ENCODE measurements at places on chromosomes 5 and 9. TPM values are rescaled to one million over a fixed set of nuclear protein-coding genes. Genes with fewer than 3 reads are reported as not detected.
A peak's percentile ranks its signal among the peaks of the same experiment; 100 is the strongest.

GRCh38 chr5:1035421-1036405 lies 27.1 kb downstream of the NKD2 start:
- H3K27ac ChIP-seq, result no peak overlapping the region
- H3K27me3 ChIP-seq, result no peaks in the 10 kb centered on the region
- H3K36me3 ChIP-seq, result no peaks in the 10 kb centered on the region
- DNase-seq, result no peak
- H3K4me1 ChIP-seq, result no peaks in the 10 kb centered on the region

OCLN gene
- 115 TPM for total RNA-seq

DNA sequence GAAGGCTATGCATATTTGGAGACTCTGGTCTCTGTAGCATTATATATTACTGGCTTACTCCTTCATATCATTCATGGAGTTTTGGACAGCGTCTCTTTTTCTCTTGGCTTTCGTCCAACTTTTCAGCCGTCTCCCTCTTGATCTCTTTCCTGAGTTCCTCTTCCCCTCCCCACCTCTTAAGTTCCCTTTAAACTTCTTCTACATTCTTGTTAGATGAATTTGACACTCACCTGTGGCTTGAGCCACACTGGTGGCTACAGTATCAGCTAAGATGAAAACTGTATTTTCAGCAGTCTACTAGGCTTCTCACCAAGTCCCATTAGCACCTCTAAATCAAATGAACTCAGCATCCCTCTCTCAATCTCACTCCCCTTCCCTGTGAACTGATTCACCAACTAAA lies 128.1 kb downstream of the STARD4 start:
- no peaks in the 10 kb centered on the region for H3K36me3 ChIP-seq
- no peak overlapping the region for H3K4me3 ChIP-seq
- no peaks in the 10 kb centered on the region for H3K4me1 ChIP-seq
- DNase-seq, result no peak
- no peak overlapping the region for H3K27ac ChIP-seq

DNA sequence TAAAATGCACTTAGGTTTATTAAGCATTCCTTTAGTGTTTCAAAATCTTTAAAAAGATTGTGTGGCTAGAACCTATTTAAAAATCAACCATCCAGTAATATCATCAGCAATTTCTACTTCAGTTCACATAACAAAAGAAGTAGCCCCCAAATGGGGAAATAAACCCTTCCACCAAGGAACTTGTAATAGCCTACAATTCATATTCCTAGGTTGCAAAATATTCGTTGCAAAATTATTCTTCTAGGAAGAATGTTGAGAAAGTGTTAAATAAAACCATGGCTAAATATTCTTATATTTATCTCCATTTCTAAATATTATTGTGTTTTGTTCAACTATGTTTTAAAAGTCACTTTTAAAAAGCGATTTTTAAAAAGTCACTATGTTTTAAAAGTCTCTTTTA lies 177.9 kb upstream of the PRLR start:
- H3K27me3 ChIP-seq, result no peaks in the 10 kb centered on the region
- DNase-seq, result no peak
- H3K36me3 ChIP-seq, result no peaks in the 10 kb centered on the region
- no peaks in the 10 kb centered on the region for H3K4me1 ChIP-seq

SEC16A gene
- total RNA-seq, result 104 TPM

DNA sequence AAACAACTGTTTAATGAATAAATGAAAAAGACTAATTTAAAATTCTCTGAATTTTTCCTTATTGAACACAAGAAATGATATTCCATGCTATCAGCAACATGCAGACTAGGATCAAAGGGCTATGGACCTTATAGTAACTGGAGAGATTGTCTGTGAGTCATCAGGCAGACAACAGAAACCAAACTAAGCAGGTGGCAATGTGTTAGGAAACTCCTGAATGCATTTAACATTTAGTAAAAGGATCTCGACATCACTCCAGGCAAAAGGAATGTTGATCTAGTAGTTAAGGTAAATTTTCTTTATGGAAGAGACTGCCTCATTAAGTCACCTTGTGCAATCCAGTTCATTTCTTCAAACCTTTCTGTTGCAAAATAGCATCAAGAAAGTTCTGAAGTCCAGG lies 58.4 kb downstream of the ARL15 start:
- no peaks in the 10 kb centered on the region for H3K27me3 ChIP-seq
- no peaks in the 10 kb centered on the region for H3K36me3 ChIP-seq

PLPP7 gene
- total RNA-seq, result 0.40 TPM

- no peak overlapping the region for H3K4me3 ChIP-seq
- no peak for DNase-seq
- H3K27ac ChIP-seq, result no peak overlapping the region
- no peaks in the 10 kb centered on the region for H3K4me1 ChIP-seq
- no peaks in the 10 kb centered on the region for H3K36me3 ChIP-seq
These were observed 95.0 kb upstream of the DAP start for GRCh38 chr5:10856071-10856470.

- H3K27me3 ChIP-seq, result no peaks in the 10 kb centered on the region
- H3K4me3 ChIP-seq, result no peak overlapping the region
- H3K36me3 ChIP-seq, result no peaks in the 10 kb centered on the region
- peak overlapping the region; percentile 15 for H3K27ac ChIP-seq
- H3K4me1 ChIP-seq, result peaks cover 9% of the 10 kb centered on the region
These were observed 74.6 kb downstream of the LMNB1 start for GRCh38 chr5:126851501-126852011.

DNA sequence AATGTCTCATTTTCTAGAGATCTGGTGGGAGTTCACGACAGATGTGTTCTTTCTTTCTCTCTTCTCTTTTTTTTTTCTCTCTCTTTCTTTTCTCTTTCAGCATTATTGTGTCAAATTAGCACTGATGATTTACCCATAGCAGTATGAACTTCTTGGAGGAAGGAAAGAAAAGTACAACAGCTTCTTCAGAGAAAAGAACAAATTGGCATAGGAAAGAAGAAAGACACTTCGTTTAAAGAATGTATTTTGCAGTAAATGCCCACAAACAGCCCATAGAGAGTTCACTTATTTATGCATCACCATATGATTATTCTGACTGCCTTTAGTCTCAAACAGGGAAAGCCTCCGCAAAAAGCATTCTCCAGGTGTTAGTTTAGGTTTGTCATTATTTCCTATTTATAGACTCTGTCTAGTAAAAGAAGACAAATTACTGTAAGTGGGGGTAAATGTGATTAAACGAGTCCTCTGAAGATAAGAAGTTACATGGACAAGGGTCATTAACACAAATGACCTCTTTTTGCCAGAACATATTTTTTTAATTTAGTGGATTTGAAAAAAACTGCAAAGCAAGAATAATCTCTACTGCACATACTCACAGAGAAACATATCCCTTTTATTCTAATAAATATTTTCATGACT lies 68.0 kb downstream of the POU5F2 start:
- H3K4me1 ChIP-seq, result no peaks in the 10 kb centered on the region
- DNase-seq, result no peak
- H3K27ac ChIP-seq, result no peak overlapping the region

MOB3B gene
- 39.6 TPM for total RNA-seq

GRCh38 chr5:81717860-81718259 lies 33.0 kb downstream of the SSBP2 start:
- no peak for DNase-seq
- no peaks in the 10 kb centered on the region for H3K4me1 ChIP-seq
- no peaks in the 10 kb centered on the region for H3K27me3 ChIP-seq
- no peak overlapping the region for H3K4me3 ChIP-seq

DNA sequence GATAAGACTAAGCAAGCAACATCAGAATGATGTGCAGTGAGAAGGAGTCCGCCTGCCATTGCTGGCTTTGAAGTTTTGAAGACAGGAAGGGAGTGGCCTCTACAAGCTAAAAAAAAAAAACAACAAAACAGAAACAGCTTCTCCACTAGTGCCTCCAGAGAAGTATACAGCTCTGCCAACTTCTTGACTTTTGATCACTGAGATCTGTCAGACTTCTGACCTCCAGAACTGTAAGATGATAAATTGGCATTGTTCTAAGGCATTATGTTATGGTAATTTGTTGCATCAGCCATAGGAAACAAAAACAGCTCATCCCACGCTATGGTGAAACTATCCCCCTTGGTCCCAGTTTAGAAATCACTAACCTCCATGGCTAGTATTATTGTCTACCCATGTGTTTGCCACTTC lies 131.0 kb upstream of the VCAN start:
- no peaks in the 10 kb centered on the region for H3K36me3 ChIP-seq
- no peaks in the 10 kb centered on the region for H3K4me1 ChIP-seq
- no peaks in the 10 kb centered on the region for H3K27me3 ChIP-seq
- no peak overlapping the region for H3K4me3 ChIP-seq
- H3K27ac ChIP-seq, result no peak overlapping the region

DNA sequence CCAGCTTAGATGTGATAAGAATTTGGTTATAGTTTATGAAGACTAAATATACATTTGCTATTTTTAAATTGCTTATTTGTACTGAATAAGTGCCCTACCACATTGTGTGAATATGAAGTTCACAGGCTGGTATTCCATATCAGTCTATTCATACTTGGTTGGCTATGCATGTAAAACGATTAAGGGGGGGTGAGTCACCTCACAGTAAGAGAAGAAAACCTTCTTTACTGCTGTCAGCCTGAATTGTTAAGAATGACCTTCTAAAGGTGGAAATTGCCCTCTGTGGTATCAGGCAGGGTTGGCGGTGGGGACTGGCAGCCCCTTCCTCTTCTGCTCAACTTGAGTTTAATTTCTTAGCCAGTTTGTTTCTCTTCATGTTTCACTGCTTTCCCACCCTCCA lies 127.0 kb upstream of the RPS23 start:
- DNase-seq, result no peak
- H3K4me1 ChIP-seq, result no peaks in the 10 kb centered on the region
- no peak overlapping the region for H3K4me3 ChIP-seq
- no peak overlapping the region for H3K27ac ChIP-seq

- H3K36me3 ChIP-seq, result no peaks in the 10 kb centered on the region
- H3K4me1 ChIP-seq, result no peaks in the 10 kb centered on the region
- H3K4me3 ChIP-seq, result no peak overlapping the region
- no peak for DNase-seq
These were observed 23.1 kb upstream of the SH3PXD2B start for GRCh38 chr5:172477466-172477865.

DNA sequence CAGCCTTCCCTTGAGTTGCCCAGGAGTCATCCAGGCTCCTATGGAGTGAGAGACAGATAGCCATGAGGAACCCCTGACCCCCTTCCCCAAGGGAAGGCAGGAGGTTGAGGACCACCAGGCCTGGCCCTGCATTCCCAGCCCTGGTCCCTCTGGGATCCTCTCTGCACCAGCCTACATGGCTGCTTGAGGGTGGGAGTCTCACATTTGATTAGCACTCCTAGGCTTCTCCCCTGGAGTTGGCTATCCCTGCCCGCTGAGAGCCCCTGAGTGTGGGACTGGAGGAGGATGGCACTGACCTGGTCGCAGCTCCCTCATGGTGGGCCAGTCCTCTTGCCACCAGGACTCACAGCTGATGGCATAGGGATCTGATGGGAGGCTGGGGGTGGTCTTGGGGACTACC lies 46.7 kb downstream of the SAR1B start:
- H3K36me3 ChIP-seq, result no peaks in the 10 kb centered on the region
- no peaks in the 10 kb centered on the region for H3K27me3 ChIP-seq
- H3K27ac ChIP-seq, result no peak overlapping the region

DNA sequence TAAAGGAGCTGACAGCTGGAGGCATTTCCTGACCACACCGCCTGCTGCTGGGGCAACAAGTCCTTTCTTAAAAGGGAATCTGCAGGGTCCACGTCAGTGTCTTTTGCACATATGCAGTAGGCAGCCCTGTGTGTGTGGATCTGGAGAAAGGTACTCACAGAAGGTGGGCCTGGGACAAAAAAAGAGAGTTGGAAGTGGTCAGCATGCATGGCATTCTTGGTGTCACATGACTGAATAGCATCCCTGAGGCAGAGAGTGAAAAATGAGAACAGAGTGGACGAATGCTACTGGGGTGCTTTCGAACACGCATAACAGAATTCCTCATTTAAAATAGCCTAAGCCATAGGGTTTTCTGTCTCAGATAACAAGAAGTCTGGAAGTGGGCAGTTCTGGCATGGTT lies 47.0 kb downstream of the DNAJC21 start:
- no peaks in the 10 kb centered on the region for H3K36me3 ChIP-seq
- no peaks in the 10 kb centered on the region for H3K4me1 ChIP-seq
- H3K27me3 ChIP-seq, result no peaks in the 10 kb centered on the region

DNA sequence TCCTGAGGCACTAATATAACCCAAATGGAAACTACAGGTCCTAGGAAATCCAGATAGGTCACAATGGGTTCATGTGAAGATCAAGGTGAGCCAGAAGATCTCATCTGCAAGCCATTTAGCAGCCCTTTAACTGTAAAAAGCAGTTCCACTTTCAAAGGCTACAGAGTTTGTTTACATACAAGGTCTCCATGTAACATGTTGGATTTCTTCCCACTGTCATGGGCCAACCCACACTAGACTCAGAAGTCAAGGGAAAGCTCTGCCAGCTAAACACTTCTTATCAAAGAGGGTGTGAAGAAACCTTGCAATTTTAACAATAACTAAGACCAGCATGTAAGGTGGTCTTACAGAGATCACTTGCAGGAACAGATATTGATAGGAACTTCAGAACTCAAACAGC lies 3.8 kb upstream of the CTNNAL1 start:
- H3K4me1 ChIP-seq, result no peaks in the 10 kb centered on the region
- no peaks in the 10 kb centered on the region for H3K36me3 ChIP-seq
- no peak for DNase-seq
- H3K27ac ChIP-seq, result no peak overlapping the region
